Cardiac muscle cell (in vitro differentiated cells and primary cell): ENCODE measurements at places on chromosomes 3 and 15. TPM values are rescaled to one million over a fixed set of nuclear protein-coding genes. Genes with fewer than 3 reads are reported as not detected.

DNA sequence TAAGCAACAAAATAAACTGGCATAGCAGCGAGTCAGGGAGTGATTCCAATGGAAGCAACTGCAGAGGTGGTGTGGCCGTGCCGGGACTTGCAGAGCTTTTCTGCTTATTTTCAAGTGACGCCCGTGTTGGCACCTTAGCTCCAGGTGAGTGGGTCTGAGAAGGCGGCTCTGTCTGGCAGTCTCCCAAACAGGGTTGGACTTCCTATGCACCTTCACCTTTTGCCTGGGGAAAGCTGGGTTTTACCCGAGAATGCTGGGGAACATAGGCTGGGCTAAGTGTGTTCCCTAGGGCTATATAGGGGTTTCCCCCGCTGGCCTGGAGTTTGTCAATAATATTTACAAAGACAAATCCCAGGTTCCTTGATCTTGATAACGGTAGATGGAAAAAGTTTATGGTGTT lies 179.9 kb upstream of the TBL1XR1 start:
- no peak for DNase-seq

DNA sequence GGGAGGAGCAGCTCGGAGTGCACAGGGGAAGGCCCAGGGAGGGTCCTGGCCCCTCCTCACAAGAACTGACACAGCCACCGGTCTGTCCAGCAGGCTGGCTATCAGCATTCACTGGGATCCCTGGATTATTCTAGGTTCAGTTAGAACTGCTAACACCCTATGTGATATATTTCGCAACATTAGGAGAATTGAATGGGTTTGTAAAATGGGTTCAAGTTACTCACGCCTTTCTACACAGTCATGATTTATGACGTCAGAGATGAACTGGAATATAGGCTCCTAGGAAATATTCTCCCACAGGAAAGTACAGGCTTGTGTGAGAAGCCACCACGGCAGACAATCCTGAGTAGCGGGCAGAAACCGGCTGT lies 969 bp upstream of the BSN start:
- no peak for DNase-seq

GRCh38 chr3:146921693-146922092 lies 316.5 kb upstream of the PLSCR5 start:
- no peak for DNase-seq

- peak; percentile 40 for DNase-seq
Measured at GRCh38 chr15:64355348-64355943, 527 bp downstream of the CSNK1G1 start.

GRCh38 chr15:70493787-70494516 lies 269.4 kb downstream of the UACA start:
- DNase-seq, result no peak

KAT2B gene
- total RNA-seq, result 10.0 and 13.7 TPM in 2 replicates

- no peak for DNase-seq
Measured at GRCh38 chr15:44490622-44491021, 46.3 kb upstream of the EIF3J start.

NUTM1 gene
- total RNA-seq, result 0.15 TPM in 1 of 2 replicates, not detected in the other

GRCh38 chr15:48451736-48452135 lies 120.5 kb downstream of the DUT start:
- DNase-seq, result no peak

- DNase-seq, result no peak
Measured at GRCh38 chr3:158936530-158937113, 134.8 kb downstream of the MFSD1 start.

GRCh38 chr3:112390783-112391641 lies 58.1 kb downstream of the CD200 start:
- DNase-seq, result peak; percentile 99

GRCh38 chr15:31574766-31575165 lies 248.1 kb downstream of the KLF13 start:
- DNase-seq, result peak; percentile 39

- DNase-seq, result no peak
Measured at GRCh38 chr15:101407439-101407838, 82.1 kb downstream of the PCSK6 start.

GRCh38 chr3:149333176-149333859 lies at the start of gene TM4SF18:
Gene TM4SF18, minus strand, starts transcription at chr3:149333636. Its CDS starts 254 bp downstream, at chr3:149333382.
- no peak for DNase-seq
